ENCODE measurements at places on chromosomes 3 and 15.

- no peak for DNase-seq
Measured at GRCh38 chr3:46272028-46272451, 29.8 kb downstream of the CCR3 start.

DNA sequence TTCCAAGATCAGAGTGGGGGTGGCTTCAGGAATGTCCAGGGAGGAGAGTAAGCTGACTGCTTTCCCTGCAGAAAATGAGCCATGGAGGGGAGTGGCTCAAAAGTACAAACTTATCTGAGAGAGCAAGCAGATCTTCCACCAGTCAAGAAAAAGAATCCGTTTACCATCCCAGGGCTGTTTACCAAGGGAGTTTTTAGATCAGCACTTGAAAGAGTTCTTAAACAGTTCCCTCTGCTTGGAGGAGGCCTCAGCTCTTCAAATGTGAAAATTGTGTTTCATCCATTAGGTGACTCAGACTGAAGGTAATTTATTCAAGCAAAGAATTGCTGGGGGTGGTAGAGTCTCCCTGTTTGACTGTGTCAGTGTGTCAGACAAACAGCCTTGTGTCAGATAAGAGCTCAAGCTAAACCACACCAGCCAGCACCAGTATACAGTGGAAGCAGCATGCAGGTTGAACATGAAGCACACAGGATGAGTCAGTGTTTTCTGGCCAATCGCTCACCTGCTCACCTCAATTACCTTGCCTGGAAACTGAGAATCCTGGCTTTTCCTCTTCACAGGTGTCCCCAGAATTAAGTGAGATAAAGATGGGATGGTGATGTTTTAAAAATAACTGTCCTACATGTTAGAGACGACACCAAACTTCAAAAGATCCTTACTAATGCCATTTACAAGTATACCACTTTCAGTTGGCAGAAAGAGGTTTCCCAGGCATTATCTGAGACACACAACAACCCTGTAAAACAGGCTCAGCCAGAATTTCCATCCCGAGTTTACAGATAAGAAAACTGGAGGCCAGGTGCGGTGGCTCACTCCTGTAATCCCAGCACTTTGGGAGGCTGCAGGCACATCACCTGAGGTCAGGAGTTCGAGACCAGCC lies 21.7 kb downstream of the SH3BP5 start:
- no peak for DNase-seq

DNA sequence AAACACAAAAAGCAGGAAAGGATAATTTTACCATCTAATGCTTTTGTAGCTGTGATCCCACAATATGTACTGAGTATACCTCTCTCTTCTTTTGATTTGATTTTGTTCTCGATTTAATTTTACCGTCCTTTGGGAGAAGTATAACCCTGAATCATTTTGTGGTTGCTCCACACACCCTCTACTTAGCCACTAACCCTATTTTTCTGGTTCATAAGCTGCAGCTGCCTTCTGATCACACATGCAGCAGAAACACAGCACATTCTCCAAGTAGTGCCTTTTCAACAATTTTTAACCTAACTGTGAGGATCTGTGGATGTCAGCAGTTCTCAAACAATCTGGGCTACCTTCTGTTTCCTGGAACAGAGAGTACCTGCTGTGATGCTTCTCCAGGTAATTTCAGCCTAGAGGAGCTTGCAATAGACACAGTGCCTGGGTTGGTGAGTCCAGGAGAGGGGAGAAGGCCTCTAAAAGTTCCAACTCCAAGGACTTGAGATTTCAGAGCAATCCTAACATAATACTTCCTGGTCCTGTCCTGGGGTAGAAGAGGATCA lies 40.3 kb downstream of the HGD start:
- DNase-seq = no peak

DNA sequence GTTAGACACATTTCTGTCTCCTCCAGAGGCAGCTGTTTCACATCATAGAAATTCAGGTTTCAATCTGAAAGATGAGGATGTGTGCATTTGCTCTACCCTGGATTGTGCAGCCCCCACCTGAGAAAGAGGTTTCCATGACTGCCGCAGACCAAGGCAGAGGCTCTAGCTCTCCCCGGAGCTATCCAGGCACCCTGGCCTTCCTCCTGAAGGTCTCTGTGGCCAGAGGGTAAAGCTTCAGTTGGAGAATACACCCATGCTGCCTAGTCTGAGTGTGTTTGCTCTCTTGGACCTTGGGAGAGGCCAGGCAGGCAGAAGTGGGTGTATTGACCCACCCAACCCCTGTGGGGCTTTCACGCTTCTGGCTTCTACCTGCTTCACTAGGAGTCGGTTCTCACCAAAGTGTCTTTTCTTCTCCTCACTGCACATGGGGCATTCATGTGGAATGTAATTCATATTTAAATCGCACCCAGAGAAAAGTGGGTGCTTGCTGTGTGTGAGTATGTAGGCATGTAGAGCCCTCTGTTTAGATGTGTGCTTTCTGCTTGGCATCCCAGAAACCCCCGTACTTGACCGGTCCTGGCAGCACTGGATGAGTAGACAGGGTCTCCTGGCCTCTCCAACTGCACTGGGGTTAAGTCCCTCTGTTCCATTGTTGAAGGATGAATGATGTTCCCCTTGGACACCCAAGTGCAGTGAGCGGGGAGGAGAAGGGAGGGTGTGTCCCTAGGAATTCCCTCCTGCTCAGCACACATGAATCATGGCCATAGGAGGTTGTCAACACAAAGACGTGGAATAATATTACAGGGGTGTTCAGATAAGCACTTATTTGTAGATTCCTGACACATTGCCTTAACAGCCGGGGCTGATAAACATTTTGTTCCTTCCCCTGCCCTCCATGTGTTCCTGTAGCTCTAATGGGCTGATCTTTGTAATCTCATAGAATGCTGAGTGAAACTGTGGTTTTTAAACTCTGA lies 20.3 kb upstream of the RAB6B start:
- no peak for DNase-seq

DNA sequence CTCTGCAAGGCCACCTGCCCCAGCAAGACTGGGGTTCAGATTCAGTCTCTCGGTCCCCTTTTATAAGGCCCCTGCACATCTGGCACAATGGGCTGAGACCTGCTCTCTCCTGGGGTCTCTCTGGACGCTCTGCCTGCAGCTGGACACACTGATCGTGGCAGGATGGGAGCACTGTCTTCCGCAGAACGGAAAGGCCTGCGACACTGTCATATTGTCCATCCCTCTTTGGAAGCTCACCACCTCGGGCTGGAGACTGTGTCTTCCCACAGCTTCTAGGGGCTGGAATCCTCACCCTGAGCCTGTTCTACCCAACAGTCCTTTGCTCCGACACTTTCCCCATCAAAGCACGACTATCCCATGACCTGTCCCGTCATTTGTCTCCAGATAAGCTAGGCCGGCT lies 11.5 kb upstream of the IGDCC4 start:
- DNase-seq = no peak

DNA sequence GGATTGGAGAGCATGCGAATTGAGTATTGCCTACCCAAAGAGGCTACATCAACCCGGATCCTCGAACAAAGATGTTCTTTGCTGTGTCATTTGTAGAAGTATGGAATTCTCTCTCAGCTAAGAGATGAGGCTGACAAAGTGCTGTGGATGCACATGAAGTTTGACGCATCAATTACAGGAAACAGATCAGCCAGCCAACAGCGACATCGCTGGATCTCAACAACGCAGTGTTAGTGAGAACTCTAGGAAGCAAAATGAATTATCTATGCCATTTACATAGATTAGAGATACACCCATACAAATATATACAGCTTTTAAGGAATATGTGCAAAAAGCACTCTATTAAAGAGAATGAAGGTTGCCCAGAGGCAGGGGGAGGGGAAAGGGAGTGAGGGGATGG lies 160.6 kb upstream of the RGMA start:
- no peak for DNase-seq

DNA sequence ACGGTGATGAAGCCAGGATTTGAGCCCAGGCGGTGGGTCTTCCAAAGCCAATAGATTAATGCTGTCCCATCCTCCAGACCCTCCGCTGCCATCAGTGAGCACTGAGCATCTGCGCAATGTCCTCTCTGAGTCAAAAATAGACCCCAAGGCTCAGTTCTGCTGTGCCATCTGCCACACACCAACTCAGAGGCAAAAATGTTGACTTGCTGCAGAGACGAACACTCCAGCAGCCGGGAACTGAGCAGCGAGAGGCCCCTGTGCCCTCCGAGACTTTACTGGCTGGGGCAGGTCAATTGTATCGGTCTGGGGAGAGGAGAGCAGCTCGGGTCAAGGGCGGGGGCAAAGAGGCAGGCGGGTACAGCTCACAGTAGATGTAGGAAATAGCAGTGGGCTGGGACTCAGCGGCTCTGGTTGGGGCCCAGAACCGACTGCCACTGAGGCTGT lies 41.5 kb upstream of the ATP2B2 start:
- no peak for DNase-seq

- no peak for DNase-seq
Measured at GRCh38 chr3:8509961-8510360, 8.3 kb downstream of the LMCD1 start.

DNA sequence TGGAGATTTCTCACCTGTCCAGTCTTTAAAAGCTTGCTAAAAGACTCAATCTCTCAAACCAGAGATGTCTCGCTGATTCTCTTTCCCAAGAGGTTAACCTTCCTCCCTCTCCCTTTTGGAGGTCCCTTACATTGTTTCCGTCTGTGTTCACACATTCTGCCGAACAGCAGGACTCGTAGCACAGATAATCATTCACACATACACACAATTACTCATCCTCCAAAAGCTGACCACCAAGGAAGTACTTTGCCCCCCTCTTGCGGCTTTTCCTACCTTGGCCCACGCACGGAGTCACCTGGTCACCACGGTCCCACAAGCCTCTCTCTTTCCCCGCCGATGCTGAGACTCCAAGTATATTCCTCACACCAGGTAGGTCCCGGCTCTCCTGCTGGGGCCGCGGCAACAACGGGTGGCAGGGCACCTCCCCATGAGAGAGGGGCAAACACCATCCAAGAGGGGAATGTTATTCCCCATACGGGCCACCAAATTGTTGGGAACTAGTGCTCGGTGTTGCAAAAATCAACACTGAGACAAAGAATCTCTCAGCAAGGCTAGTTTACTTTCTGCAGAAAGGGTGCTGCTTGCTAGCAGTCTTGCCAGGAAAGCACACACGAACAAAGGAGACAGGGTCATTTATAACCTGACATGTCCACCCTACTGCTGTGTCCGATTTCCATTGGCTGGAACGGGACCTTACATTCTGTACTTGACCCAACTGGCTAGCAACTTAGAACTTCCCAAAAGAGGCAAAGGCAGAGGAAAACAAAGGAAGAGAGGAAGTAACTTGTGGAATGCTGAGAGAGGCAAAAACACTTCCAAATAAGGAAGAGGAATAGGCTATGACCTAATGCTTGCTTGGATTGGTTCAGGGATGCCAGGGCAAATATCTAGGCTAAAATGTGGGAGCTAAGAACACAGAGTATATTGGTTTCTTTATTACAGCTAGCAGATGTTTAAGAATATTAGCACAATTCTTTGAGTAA lies 102.1 kb upstream of the NECTIN3 start:
- DNase-seq = no peak
